ENCODE measurements at places on chromosomes 5 and 9.

DNA sequence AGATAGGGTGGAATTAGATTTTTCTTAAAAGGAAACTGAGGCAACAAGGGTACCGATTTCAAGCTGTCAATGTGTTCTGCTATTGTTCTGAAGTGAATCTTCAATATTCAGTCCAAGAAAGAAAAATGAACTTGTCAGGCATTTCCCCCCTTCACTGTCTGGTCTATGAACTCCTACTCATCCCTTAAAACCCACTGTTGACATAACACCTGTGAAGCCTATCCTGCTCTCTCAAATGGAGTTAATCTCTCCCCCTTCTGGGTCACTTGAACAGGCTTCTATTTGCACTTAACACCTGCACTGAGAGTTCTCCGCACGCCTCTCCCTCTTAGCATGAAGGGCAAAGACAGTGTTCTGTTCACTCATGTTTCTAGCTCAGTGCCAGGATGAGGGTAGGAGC is 144.3 kb downstream of the CRB2 start:
- no peak for DNase-seq

GRCh38 chr5:146751781-146752401 is 126.7 kb downstream of the PPP2R2B start:
- no peak for DNase-seq

GRCh38 chr9:117160254-117160653 is 254.6 kb downstream of the ASTN2 start:
- DNase-seq: peak; percentile 40

- no peak for DNase-seq
These were observed 30.4 kb downstream of the SEMA5A start for GRCh38 chr5:9515436-9515835.

GRCh38 chr5:179858241-179858585 is 404 bp downstream of the MRNIP start:
- DNase-seq: no peak

DNA sequence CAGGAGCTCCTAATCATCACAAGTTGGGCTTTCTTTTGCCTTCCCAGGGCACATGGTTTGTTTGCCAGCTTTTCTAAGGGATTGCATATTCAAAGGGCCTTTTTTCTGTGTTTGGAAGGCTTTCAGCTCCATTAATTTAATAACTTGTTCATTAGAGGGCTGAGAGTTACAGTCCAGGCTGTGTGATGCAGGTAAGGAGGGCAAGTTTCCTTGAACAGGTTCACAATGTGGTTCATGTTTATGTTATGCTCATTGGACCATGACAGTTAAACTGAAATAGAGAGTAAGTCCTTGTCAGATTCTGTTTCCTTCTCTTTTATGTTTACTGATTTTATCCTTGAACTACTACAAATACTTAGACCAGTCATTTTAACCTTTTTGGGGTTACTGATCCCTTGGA is 174.4 kb downstream of the MARCHF11 start:
- no peak for DNase-seq
